ENCODE measurements at places on chromosomes 12 and 14.

- no peaks in the 10 kb centered on the region for H3K27me3 ChIP-seq
- H3K27ac ChIP-seq: no peak overlapping the region
- no peak overlapping the region for H3K4me3 ChIP-seq
- H3K36me3 ChIP-seq: no peaks in the 10 kb centered on the region
Measured at GRCh38 chr12:1719139-1719538, 28.3 kb downstream of the ADIPOR2 start.

DNA sequence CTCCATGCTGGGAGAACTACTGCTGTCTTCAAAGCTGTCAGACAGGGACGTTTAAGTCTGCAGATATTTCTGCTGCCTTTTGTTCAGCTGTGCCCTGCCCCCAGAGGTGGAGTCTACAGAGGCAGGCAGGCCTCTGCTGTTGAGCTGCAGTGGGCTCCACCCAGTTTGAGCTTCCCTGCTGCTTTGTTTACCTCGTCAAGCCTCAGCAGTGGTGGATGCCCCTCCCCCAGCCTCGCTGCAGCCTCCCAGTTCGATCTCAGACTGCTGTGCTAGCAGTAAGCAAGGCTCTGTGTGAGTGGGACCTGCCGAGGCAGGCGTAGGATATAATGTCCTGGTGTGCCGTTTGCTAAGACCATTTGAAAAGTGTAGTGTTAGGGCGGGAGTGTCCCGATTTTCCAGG is 31.4 kb upstream of the RFX4 start:
- no peaks in the 10 kb centered on the region for H3K36me3 ChIP-seq
- no peak for DNase-seq
- peaks cover 57% of the 10 kb centered on the region for H3K27me3 ChIP-seq
- H3K27ac ChIP-seq: no peak overlapping the region
- H3K4me1 ChIP-seq: no peaks in the 10 kb centered on the region
- H3K4me3 ChIP-seq: no peak overlapping the region

- H3K27me3 ChIP-seq: no peaks in the 10 kb centered on the region
- no peak overlapping the region for H3K4me3 ChIP-seq
- H3K36me3 ChIP-seq: no peaks in the 10 kb centered on the region
Measured at GRCh38 chr12:79380402-79380801, 310.4 kb downstream of the PAWR start.

- H3K36me3 ChIP-seq: no peaks in the 10 kb centered on the region
- no peak for DNase-seq
- no peak overlapping the region for H3K27ac ChIP-seq
- no peaks in the 10 kb centered on the region for H3K4me1 ChIP-seq
Measured at GRCh38 chr12:13499008-13499407, 302.5 kb downstream of the EMP1 start.

DNA sequence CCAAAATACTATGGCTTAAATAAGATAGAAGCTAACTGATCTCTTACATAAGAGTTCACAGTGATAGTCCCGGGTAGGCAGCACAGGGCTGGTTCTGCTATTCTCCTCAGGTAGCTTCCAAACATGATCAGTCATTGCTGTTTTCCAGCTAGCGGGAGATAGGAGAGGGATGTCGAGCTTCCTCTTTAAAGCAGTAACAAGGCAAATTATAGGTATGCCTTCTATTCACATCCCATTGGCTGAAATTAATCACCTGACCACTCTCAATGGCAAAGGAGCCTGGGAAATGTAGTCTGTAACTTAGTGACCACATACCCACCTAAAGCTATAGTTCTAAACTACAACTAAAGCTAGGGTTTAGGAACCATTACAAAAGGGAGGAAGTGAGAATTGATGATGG is 34.5 kb upstream of the VRK1 start:
- DNase-seq: no peak
- H3K36me3 ChIP-seq: no peaks in the 10 kb centered on the region
- no peak overlapping the region for H3K4me3 ChIP-seq
- peaks cover 15% of the 10 kb centered on the region for H3K27me3 ChIP-seq
- H3K4me1 ChIP-seq: peaks cover 5% of the 10 kb centered on the region
